ENCODE measurements at places on chromosomes 3 and 15. TPM values are rescaled to one million over a fixed set of nuclear protein-coding genes. Genes with fewer than 3 reads are reported as not detected.

HACD2 gene
- total RNA-seq, result 47.3 TPM

PLSCR5 gene
- total RNA-seq, result not detected

ATP13A5 gene
- 5.6 TPM for total RNA-seq

PRICKLE2 gene
- total RNA-seq, result 18.7 TPM

CCR9 gene
- total RNA-seq, result not detected

MOBP gene
- total RNA-seq, result 0.11 TPM

MCF2L2 gene
- 1.3 TPM for total RNA-seq

GCNT3 gene
- not detected for total RNA-seq

JMJD7 gene
- 53.3 TPM for total RNA-seq

DNA sequence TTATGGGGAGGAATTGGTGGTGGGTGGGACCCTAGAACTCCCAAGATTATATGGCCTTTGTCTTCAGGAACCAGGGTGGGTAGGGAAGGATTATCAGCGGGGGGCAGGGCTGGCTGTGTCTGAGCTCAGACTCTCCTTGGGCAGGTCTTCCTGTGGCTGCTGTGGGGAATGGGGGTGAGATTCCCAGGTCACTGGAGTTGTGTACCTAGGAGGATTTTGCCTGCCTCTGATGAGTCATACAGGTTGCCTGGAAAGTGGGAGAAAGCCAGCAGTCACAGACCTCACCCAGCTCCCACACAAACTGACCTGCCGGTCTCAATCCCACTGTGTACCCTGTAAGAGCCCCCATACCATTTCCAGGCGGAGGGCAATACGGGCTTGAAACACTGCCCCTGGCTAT lies 209.9 kb upstream of the CNTN3 start:
- no peak for DNase-seq

- no peak for DNase-seq
These were observed 5.7 kb downstream of the ESYT3 start for GRCh38 chr3:138440121-138440521.

GRCh38 chr3:116034794-116035193 lies 410.5 kb downstream of the LSAMP start:
- DNase-seq, result no peak

DNA sequence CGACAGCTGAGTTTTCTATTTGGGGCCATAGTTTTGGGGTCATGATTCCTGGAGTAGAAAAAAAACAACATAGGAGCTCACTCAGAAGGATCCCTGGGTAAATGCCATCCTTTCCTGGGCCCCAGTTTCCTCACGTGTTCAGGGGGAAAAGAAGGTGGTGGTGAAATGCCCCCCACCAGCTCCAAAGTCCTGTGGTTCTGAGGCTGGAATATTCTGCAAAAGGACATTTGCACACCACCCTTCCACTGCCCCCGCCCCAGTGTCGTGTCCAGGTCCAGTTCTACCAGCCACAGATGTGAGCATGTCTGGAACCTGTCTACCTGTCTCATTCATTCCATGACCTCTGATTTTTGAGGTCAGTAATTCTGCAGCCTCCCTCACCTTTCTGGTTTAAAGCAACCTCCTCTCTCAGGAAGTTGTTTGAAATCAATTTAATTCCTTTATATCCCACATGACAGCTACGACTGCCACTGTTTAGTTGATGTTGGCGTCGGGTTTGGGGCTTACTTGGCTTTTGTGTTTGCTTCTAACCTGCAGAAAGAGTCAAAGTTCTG lies 82.1 kb downstream of the SMAD3 start:
- no peak for DNase-seq

DNA sequence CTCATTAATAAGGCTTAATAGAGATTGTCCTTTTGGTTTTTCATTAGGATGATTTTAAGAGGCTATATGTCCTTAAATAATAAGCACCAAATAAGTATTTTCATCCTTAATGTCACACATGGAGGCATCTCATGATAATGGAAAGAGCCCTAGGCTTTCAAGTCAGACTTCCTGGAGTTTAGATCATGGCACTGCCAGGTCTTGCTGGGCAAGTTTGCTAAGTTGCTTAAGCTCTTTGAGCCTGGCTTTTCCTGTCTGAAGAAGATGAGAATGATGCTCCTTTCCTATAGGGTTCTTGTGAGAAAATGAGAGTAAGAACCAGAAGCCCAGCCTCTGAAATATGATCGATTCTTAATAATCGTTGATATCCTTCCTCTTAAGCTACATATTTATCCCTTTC lies 23.4 kb upstream of the P2RY12 start:
- DNase-seq, result no peak

- DNase-seq, result no peak
These were observed 7.2 kb downstream of the CD276 start for GRCh38 chr15:73691396-73691795.

DNA sequence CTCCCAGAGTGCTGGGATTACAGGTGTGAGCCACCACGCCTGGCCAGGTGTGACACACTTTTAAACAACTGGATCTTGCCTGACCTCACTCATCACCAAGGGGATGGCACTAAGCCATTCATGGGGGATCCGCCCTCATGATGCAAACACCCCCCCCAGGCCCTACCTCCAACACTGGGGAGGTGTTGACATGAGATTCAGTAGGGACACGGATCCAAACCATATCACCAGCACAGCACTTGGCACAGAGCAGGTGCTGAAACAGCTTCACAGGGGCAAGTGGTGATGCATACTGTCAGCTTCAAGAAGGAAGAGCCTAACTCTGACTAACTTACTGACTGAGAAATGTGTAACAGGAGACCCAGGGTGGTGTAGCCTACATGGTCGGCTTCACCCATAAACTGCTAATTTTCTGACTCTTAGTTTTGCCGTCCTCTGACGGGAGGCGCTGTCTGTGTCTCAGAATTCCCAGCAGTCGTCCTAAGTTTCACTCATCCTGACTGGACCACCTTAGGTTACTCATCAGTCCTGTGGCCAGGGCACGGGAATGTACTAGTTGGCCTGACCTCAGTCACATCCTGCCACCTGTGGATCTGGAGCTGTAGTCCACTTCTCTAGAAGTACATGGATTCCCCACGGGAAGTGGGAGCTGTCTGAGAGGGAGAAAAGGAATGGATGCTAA lies 81.9 kb upstream of the PLXNA1 start:
- DNase-seq, result no peak

DNA sequence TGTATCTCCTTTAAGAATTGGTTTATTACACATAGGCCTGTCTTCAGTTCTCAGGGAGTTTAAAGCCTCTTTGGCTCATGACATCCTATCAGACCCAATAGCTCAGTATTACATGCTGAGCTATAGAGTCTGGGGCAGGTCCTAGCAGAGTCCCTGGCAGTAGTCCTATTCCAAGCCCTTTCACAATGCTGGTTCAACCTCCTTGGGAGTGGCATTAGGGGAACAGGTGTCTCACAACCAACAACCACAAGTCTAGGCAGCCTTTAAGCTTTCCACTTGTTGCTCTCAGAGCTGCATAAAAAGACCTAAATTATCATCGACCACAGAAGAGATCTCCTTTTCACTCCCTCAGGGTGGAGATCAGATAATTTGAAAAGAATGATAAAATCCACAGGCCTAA lies 22.8 kb upstream of the C2CD4B start:
- no peak for DNase-seq

- no peak for DNase-seq
These were observed 3.3 kb upstream of the GP9 start for GRCh38 chr3:129057249-129057648.

DNA sequence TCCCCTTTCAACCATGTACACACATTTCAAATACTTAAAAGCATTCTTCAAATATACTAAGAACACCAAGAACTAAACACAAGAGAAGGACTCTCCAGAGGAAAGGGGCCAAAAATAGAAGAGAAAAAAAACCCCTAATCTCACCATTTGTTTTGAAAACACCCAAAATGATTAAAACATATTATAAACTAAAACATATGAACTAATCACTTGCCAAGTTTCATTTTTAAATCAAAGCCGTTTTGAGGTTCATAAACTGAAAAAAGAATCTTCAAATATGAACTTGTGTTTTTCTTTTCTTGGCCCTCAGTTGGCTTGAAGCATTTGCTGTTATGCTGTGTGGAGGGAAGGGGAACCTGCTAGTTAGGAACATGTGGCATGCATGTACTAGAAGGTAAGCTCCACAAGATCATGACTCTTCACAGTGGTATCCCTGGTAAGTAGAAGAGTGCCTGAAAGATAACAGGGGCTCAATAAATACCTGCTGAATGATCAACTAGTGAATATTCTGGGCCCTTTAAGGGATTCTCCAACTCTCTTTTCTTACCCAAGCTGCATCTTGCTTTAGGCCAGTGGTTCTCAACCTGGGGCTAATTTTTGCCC lies 224.5 kb downstream of the TIGIT start:
- no peak for DNase-seq

- DNase-seq, result peak; percentile 87
These were observed 18.4 kb downstream of the ITGA11 start for GRCh38 chr15:68413363-68414205.

DNA sequence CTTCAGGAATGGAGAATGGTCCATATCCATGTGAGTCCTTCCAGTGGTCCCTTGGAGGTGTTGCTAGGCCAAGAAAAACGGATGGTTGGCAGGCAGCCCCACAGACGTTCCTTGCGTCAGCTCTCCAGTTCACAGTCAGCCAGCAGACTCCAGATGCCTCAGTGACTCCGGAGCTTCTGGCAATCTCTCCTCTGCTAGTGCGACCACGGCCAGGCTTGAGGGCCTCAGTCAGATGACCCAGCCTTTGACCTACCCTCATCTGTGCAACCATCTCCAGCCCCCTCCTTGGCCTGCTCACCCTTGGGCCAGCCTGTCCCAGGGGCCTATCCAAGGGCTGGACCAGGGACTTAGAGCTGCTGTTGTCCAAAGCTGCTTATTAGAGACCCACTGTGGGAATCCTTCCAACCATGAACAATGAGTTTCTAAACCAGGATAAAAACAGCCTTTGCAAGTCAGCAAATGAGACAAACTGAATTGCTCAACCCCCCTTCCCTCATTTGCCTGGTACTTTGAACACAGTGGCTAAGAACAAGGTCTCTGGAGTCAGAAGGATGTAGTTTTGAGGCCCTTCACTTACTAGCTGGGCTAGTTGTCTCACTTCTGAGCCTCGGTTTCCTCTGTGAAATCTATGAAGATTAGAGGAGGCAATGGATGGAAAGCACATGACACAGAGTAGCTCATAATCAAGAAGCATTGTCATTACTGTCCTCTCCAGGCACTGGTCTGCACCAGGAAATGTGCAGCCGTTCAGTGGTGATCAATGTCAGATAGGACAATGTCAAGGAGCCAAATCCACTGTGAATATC lies 44.8 kb downstream of the ANP32A start:
- peak; percentile 96 for DNase-seq

GRCh38 chr3:112009670-112010069 lies 10.9 kb downstream of the TAGLN3 start:
- DNase-seq, result no peak

- DNase-seq, result no peak
These were observed 1024.1 kb upstream of the CFAP20DC start for GRCh38 chr3:60073942-60074341.

- DNase-seq, result no peak
These were observed 38.5 kb upstream of the LIPC start for GRCh38 chr15:58393241-58393662.

DNA sequence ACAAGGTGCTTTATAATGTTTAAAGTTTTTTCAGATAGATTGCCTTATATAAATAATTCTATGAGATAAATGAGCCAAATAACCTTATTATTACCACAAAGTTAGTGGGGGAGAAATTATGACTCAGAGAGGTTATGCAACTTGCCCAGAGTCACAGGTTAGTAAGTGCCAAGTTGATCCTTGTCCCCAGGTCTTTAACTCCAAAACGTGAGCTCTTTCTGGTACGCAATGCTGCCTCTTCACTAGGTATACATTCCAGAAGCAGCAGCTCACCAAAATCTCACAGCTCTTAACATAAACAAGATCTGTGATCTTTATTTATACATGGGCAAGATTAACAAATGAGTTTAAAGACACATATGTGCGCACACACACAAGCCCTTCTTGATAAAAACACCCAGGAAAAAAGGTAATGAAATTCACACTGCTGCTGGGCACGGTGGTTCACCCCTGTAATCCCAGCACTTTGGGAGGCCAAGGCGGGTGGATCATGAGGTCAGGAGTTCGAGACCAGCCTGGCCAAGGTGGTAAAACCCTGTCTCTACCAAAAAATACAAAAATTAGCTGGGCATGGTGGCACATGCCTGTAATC lies 59.8 kb upstream of the NR2F2 start:
- no peak for DNase-seq

GRCh38 chr3:170792471-170792870 lies 77.5 kb downstream of the RPL22L1 start:
- no peak for DNase-seq

All from lower leg skin (tissue), 4 donors.